ENCODE measurements at places on chromosomes 2 and 18. TPM values are rescaled to one million over a fixed set of nuclear protein-coding genes. Genes with fewer than 3 reads are reported as not detected.

DNAH6 gene
- total RNA-seq = not detected

TANC1 gene
- 30.8 TPM for total RNA-seq

PDE6D gene
- 15.5 TPM for total RNA-seq

GALNT5 gene
- total RNA-seq = 11.3 TPM

MAP3K19 gene
- not detected for total RNA-seq

AQP12A gene
- not detected for total RNA-seq

PLCL1 gene
- total RNA-seq = 15.5 TPM

GAL3ST2 gene
- not detected for total RNA-seq

RAB6C gene
- not detected for total RNA-seq

ICA1L gene
- total RNA-seq = 5.1 TPM

STK36 gene
- 18.5 TPM for total RNA-seq

LYG2 gene
- total RNA-seq = not detected

PLB1 gene
- not detected for total RNA-seq

DTNA gene
- total RNA-seq = 10.8 TPM

RDH14 gene
- 38.1 TPM for total RNA-seq

ARID5A gene
- 13.5 TPM for total RNA-seq

NTSR2 gene
- total RNA-seq = not detected

ADD2 gene
- total RNA-seq = 0.05 TPM

PTPRM gene
- total RNA-seq = 60.3 TPM

PROC gene
- not detected for total RNA-seq

COLEC12 gene
- 73.4 TPM for total RNA-seq

OTOF gene
- 0.54 TPM for total RNA-seq

SLC9A4 gene
- not detected for total RNA-seq

KLHL41 gene
- 1.00 TPM for total RNA-seq

PSMD1 gene
- total RNA-seq = 58.2 TPM

ARHGAP25 gene
- total RNA-seq = 3.2 TPM

CAPN14 gene
- not detected for total RNA-seq

SERPINB10 gene
- total RNA-seq = not detected

HOXD3 gene
- total RNA-seq = not detected

NT5C1B gene
- 0.10 TPM for total RNA-seq

ZSWIM2 gene
- not detected for total RNA-seq

LIPG gene
- total RNA-seq = 12.8 TPM

TMEM178A gene
- total RNA-seq = 1.0 TPM

DLGAP1 gene
- total RNA-seq = not detected

UPP2 gene
- not detected for total RNA-seq

NETO1 gene
- total RNA-seq = not detected

CXCR1 gene
- total RNA-seq = not detected

DQX1 gene
- total RNA-seq = not detected

TUBA4B gene
- not detected for total RNA-seq

PTPN2 gene
- total RNA-seq = 23.2 TPM

GALNT14 gene
- not detected for total RNA-seq

RBFA gene
- total RNA-seq = 18.0 TPM

KLHL29 gene
- 3.5 TPM for total RNA-seq
